Uterus (tissue), 4 donors: ENCODE measurements at places on chromosomes 2 and 18. TPM values are rescaled to one million over a fixed set of nuclear protein-coding genes. Genes with fewer than 3 reads are reported as not detected.

DNA sequence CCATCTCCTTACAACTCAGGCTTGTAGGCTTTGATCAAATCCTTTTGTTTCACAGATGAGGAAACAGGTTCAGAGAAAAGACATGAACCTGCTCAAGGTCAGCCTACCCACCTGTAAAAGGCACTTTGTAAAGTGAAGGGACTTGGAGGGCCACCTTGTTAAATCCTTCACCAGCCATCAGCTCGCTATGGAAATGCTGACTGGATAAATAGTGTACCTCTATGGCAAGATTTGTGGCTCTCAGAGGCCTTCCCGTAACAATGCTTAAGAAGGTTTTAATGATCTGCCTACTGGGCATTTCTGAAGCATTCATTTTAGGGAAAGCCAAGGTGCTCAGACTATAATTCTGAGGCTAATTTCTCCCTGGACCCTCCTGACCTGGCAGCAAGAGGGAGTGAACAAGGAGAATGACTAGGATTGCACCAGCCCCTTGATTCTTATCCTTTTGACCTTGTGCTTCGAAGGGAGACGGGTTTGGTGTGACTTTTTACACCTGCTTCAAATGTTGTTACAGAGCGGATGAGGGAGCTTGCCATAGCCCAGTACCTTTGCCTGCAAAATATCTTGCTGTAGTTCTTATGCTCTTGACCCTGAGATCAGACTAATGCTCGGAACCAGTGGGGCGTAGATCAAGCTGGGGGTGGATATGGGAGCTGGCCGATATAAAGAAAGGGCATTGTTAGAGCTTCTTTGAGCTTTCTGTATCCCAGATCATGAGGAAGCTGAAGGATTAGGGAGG is 90.9 kb upstream of the CXCR4 start:
- no peak for DNase-seq

- no peak for DNase-seq
Measured at GRCh38 chr2:172415865-172416183, 11.6 kb upstream of the ITGA6 start.

- peak; percentile 5 for DNase-seq
Measured at GRCh38 chr2:20434588-20435294, 12.1 kb upstream of the RHOB start.

- peak; percentile 20 for DNase-seq
Measured at GRCh38 chr18:58045242-58046092, 1.4 kb downstream of the NEDD4L start.

DNA sequence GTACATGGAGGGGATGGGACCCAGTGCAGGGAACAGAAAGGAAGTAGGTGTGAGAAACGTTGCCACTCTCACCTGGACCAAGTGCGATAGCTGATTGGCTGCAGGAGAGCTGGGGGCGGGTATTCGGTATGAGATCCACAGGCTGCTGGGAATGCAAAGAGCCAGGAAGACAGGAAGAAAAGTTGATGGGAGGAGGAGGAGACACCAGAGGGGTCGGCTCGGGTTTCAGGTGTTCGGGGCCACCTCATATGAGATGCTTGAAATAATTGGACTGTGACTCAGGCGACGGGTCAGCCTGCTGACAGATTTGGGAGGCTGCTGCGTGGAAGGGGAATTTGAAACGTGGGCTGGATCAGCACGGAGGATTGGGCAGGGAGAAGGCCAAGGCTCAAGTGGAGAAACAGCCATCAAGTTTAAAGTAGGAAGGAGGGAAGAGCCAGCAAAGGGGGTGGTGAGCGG is 65.1 kb downstream of the MRPS9 start:
- no peak for DNase-seq

GRCh38 chr2:213696442-213696841 is 412.2 kb downstream of the SPAG16 start:
- DNase-seq: no peak

DNA sequence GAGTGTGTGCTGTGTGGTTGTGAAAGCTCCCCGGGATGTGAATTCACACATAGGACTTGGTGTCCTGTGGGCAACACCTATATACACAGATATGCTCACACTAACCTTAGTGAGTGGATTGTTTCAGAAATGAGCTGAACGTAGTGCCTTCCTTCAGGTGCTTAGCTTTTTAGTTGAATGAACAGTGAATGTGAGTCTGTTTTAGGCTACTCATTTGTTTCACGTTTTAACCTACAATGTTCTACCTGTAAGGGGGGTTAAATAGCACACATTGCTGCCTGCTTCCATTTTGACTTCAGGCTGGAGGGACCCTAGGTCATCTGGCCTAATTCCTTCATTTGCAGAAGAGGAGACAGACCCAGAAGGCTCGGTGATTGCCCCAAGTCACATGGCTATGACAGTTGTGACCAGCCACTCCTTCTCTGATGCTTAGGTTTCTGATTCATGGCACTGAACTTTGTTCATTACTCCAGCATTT is 1.0 kb downstream of the PLEK start:
- no peak for DNase-seq

GRCh38 chr2:203994735-203995134 is 58.2 kb downstream of the ICOS start:
- no peak for DNase-seq

GRCh38 chr2:96354492-96354891 is 18.9 kb downstream of the NCAPH start:
- DNase-seq: no peak

DNA sequence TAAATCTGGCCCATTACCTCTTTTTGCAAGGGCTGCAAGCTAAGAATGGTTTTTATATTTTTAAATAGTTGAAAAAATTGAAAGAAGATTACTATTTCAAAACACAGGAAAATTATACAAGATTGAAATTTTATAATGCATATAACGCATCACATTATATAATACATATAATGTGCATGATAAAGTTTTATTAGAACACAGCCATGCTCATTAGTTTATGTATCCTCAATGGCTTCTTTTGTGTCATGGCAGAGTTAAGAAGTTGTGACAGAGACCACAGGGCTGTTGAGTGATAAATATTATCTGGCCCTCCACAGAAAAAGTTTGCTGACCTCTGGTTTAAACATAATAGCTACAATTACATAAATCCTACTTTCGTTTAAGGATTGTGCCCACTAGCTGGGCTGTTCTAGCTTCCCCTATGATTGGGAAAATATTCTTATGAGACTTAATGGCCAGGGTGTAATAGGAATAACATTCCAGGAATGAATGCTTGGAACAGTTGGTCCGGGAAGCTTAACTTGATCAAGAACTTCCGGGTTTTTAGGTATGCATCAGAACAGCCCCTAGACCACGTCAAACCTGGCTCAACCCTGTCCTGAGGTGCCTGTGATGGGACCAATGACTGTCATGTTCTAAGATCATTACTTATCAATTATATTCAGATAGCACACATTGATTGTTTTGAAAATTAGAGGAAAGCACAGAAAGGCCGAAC is 98.7 kb upstream of the LPIN2 start:
- DNase-seq: no peak

DNA sequence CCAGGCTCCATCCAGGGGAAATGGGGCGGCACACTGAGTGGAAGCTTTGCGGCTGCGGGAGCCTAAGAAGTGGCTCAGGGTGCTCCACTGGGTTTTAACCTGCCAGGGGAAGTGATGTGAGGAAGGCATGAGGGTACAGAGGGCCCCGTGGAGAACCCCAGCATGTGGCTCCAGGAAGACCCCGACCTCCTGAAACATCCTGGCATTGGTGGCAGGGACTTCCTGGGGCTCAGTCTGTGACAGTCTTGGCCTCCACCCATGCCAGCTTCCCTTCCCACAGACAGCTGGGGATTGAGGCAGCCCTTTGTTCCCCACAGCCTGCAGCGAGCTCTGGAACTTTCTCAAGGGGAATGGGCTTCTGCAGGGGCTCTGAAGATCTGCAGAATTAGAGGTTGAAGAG is 146.6 kb downstream of the TNS1 start:
- DNase-seq: no peak

GRCh38 chr2:151533127-151533526 is 123.4 kb downstream of the RIF1 start:
- DNase-seq: no peak

GRCh38 chr2:152861349-152861942 is 143.0 kb downstream of the ARL6IP6 start:
- DNase-seq: no peak

DNA sequence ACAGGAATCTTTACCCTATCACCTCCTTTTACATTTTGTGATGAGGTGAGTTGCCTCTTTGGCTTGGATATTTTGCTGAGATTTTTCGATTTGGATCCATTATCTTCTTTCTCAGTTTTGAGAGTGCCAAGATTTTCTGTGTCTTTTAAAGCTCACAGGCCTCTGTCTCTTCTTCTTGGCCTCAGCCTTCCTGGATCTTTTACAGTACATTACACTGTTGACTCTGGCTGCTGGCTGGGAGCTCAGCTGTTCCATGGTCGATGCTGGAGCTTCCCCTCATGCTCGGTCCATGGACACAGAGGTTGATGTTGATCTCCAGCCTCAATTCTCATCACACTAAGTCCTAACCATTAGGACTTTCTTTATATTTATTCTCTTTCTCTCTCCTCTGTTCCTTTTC is 332.8 kb upstream of the UBE2E3 start:
- no peak for DNase-seq

DNA sequence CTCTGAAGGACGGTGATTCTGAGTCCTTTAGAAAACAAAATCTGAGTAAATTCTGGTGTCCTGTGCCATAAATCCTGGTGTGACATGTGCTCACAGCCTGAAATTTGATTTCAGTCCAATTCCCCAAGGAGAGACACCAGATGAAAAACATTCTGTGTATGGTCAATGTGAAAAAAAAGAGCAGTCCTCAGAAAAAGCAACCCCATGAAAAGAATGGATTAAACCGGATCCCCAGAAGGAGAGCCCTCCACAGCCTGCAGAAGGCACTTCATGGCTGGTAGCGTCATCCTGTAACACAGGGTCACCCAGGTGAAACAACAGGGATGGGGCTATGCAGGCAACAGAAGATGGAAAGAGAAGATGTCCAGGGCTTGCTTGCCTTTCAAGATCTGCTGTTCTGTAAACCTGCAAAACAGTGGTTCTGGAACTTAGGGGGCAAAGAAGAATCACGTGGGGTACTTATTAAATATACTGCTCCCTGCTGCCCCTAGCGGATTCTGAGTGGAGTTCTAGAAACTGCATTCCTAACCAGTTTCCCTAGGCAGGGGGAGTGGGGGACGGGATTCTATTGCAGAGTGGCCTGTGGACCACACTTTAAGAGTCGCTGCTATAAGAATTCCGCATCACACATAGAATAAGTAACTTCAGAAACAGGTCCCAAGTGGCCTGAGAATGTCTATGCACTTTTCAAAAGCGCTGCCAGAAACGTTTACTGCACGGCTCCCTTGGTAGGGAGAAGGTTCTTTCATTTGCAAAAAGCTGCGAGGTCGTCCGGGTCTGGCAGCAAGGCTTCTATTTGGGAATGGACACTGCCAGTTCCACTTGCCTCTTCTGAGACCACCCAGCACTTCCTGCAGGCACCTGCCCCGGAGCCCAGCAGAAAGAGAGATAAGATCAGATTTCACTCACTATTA is 118.9 kb upstream of the ARL5A start:
- DNase-seq: peak; percentile 13

DNA sequence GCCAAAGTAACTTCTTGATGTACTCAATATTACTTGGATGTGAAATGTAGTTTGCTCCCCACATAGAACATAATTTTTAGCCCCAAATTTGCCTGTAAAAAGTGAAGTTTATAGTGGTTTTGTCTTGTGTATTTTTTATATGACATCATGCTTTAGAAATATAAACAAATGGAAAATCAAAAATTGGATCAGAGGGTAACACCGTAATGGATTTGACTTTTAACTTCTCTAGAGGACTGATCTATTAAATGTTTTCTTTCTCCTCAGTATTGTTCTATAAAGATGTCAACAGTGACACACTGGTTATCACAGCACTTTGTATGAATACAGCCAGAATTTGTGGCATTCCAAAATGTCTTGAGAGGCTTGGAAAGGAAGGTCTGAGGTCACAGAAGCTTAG is 45.6 kb upstream of the RASGRP3 start:
- no peak for DNase-seq

DNA sequence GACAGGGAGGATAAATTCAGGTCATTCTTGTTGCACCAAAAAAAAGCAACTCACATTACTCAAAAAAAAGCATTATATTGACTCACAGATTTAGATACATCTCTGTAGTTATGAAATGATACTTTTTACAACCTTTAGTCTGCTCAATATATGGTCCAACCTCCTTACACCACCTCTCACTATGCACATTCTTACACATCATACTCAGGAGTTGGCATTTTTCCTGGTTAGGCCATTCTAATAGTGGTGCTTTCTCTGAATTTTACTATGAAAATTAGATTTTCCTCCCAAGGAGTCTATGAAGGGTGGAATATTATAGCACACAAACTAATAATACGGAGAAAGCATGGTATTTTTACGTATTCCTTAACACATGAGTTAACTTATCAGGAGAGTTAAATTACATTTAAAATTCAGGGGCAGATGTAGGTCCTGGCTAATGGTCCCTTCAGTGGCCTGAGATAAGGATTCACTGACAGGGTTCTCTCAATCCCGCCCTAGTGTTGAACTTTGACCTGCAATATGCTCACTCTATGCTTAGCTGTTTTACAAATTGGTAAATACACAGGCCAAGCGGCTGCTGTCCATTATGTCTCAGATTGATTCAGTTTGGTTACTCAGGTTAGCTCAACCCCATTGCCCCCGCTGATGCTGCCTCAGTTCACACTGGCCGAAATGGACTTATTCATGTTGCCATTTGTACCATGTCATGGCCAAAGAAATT is 153.6 kb downstream of the NCKAP5 start:
- DNase-seq: no peak

GRCh38 chr2:204145263-204145751 is 208.7 kb downstream of the ICOS start:
- peak; percentile 73 for DNase-seq

- no peak for DNase-seq
Measured at GRCh38 chr2:6872394-6872793, 5.2 kb upstream of the RSAD2 start.

DNA sequence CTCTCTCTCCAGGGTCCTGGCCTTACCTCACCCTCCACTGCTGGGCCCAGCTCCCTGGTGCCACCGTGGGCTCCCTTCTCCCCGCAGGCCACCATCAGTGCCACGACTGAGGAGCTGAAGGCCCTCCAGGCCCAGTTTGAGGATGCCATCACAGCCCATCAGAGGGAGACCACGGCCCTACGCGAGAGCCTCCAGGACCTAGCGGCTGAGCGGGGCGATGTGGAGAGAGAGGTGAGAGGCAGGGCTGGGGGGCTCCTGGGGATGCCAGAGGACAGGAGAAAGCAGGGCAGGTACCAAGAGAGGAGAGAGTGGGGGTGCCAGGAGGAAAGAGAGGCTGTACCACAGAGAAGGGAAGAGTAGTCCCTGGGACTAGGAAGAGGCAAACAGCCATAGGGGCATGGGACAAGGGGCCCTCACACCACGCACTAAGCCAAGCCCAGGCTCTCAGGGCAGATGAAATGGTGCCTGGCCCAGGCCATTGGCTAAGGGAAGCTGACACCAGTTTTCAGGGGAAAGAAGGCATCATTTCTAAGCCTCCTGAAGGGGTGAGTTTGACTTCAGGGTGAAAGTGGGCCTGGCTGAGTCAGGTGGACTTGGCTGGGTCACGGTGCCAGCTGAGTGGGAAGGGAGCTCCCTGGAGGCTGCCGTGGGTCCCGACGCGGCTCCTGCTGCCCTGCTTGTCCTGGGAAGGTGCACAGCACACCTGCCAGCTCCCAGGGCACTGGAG is 39.0 kb upstream of the SNED1 start:
- DNase-seq: no peak

The QPCT gene
- 11.0 TPM for total RNA-seq

The LINC00305 gene
- 0.97 TPM for total RNA-seq

The MAB21L4 gene
- total RNA-seq: 0.97 TPM

The EPB41L3 gene
- total RNA-seq: 75.4 TPM

The LDLRAD4 gene
- 23.8 TPM for total RNA-seq

The ASB18 gene
- total RNA-seq: not detected

The RGPD6 gene
- 116 TPM for total RNA-seq

The COL5A2 gene
- total RNA-seq: 15.0 TPM

The FARSB gene
- 14.9 TPM for total RNA-seq

The IL1RL1 gene
- total RNA-seq: 4.1 TPM

The GPR35 gene
- 1.7 TPM for total RNA-seq

The ANKRD30BL gene
- 1.2 TPM for total RNA-seq
